ENCODE measurements at places on chromosomes 5 and 9.

DNA sequence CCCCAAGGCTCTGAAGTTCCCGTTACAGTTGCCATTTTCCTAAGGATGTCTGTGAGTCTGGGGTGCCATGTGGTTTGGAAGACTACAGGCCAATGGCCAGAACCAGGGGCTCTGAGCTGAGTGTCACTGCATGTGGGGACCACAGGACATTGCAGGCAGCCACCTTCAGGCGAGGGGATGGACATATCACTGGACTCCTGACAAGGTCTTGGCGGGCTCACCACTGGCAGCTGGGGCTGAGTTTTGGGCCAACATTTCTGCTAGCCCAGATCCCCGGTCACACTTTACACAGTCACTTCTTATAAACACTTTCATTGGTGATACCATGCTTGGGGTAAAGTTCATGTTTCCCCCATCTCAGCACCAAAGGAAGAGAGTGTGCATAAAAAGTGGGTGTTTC lies 109.8 kb downstream of the RASGRF2 start:
- no peak for DNase-seq

- no peak for DNase-seq
Observed at GRCh38 chr9:15369871-15370270, 52.8 kb upstream of the SNAPC3 start.

DNA sequence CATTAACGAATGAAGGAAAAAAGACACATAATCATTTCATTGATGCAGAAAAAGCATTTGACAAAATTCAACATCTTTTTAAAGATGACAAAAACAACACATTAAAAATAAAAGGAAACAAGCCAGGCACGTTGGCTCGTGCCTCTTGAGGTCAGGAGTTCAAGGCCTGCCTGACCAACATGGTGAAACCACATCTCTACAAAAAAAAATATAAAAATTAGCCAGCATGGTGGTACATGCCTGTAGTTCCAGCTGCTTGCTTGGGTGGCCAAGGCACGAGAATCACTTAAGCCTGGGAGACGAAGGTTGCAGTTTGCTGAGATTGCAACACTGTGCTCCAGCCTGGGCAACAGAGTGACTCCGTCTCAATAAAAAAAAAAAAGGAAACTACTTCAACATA lies 77.0 kb downstream of the ERCC6L2 start:
- no peak for DNase-seq

- no peak for DNase-seq
Observed at GRCh38 chr9:137390553-137391410, 32.2 kb downstream of the EXD3 start.

- peak; percentile 29 for DNase-seq
Observed at GRCh38 chr5:177357459-177358351, at the start of gene RGS14. Gene RGS14, plus strand, starts transcription at chr5:177357924. Its CDS starts 101 bp downstream, at chr5:177358025.

- DNase-seq, result no peak
Observed at GRCh38 chr5:20610681-20611080, 622.7 kb upstream of the CDH18 start.

GRCh38 chr9:116395699-116396037 lies 242.1 kb downstream of the PAPPA start:
- no peak for DNase-seq

- DNase-seq, result no peak
Observed at GRCh38 chr9:19441730-19442129, 32.9 kb downstream of the ACER2 start.

DNA sequence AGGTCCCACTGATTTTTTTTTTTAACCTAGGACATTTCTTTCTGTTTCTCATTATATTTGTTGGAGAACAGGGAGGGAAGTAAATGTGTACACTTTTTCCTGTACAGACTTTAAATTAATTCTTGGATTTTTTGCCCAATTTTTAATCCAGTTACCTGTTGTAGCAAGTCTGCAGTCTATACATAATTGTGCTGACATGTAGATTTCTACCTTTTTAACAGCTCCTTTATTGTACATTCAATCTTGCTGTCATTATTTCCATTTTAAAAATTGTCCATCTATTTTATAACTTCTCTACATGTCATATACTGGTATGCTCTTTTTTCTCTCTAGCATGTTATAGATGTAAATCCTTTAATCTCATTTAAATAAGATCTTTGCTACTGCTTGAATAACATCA lies 1838.7 kb upstream of the CDH9 start:
- no peak for DNase-seq

DNA sequence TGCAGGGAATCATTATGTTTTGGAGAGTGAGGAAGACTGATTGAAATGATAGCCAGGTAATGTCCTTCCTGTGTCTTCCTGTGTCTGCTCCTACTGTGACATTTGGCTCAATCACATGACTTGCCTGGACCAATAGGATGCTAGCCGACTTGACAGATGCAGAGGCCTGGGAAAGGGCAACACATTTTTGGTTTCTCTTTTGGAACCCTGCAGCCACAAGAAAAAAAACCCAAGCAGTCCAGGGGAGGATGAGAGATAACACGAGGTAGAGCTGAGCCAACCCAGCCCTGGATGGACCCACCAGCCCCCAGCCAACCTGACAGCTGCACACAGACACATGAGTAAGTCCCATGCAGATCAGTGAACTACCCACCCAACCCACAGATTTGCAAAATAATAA lies 256.1 kb upstream of the SMARCA2 start:
- DNase-seq, result no peak

- DNase-seq, result no peak
Observed at GRCh38 chr9:130020618-130021017, 22.4 kb downstream of the FNBP1 start.
